ENCODE measurements at places on chromosomes 4 and X. TPM values are rescaled to one million over a fixed set of nuclear protein-coding genes. Genes with fewer than 3 reads are reported as not detected.
A peak's percentile ranks its signal among the peaks of the same experiment; 100 is the strongest.

Gene IQCM
- not detected for total RNA-seq

Gene FAM184B
- 0.12 TPM for total RNA-seq

Gene JADE1
- total RNA-seq, result 18.5 TPM

Gene SUPT20HL2
- not detected for total RNA-seq

Gene HTN3
- not detected for total RNA-seq

Gene ADGRA3
- total RNA-seq, result 27.9 TPM

Gene ARHGEF6
- 3.8 TPM for total RNA-seq

Gene FGFR3
- 44.3 TPM for total RNA-seq

Gene SORCS2
- 13.4 TPM for total RNA-seq

DNA sequence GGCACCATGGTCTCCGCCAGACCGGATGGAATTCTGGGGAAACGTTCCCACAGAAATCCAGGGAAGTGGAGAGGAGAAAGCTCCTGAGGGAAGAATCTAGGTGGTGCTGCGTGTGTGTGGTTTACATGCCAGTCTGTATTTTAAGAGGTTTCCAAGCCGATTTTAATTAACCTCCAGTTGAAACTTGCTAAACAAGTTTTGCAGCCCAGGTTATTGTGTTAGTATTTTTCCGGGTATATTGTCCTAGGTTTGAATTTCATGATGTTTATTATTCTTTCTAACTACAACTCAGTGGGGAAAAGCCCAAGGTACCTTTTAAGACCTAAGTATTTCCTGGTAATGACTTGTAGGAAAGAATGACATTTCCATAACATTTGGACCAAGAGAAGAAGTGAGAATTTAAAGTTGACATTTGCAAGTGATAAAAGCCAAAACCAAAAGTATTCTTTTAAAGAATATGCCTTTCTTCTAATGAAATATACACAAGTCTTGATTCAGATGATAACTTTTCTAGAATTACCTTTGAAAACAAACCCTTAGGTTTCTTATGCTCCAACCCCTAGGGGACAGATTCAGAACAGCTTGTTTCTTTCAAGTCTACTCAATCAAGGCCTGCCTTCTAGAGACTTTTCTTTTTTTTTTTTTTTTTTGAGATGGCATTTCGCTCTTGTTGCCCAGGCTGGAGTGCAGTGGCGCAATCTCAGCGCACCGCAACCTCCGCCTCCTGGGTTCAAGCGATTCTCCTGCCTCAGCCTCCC is 14.6 kb downstream of the SAT1 start:
- peak overlapping the region; percentile 79 for H3K4me3 ChIP-seq
- DNase-seq, result no peak
- peak overlapping the region; percentile 93 for H3K27ac ChIP-seq
- no peaks in the 10 kb centered on the region for H3K36me3 ChIP-seq

- no peak overlapping the region for H3K27ac ChIP-seq
- no peaks in the 10 kb centered on the region for H3K27me3 ChIP-seq
- H3K4me1 ChIP-seq, result no peaks in the 10 kb centered on the region
- H3K4me3 ChIP-seq, result no peak overlapping the region
Measured at GRCh38 chrX:152987801-152988200, 6.1 kb downstream of the PNMA5 start.

DNA sequence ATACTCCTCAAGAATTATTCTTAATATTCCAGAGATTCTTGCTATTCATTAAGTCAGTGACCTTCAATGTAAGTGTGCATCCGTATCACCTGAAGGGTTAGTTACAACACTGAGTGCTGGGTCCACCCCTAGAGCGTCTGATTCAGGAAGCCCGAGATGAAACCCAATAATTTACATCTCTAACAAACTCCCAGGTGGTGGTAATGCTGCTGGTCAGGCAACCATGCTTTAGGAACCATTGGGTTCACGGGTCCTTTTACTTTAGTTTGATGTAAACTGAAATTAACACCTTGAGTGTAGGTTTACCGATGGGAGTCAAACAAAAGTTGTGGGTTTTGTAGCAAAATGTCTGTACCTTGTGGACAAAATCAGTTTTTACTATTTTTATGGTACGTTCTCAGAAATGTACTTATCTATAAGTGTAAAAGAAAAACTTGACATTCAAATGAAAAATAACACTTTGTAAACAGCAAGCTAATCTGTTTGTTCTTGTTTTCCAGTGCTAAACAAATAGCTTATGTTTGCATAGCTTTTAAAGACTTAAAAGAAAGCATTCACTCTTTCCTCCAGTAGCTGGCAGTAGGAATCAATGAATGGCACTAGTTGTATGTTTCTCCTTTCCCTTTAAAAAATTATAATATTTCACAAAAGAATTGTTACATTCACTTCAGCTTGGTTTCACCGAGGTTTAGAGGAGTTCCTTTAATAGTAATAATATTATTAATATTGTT is 32.7 kb downstream of the ACE2 start:
- peaks cover 23% of the 10 kb centered on the region for H3K4me1 ChIP-seq
- DNase-seq, result no peak
- no peak overlapping the region for H3K27ac ChIP-seq

DNA sequence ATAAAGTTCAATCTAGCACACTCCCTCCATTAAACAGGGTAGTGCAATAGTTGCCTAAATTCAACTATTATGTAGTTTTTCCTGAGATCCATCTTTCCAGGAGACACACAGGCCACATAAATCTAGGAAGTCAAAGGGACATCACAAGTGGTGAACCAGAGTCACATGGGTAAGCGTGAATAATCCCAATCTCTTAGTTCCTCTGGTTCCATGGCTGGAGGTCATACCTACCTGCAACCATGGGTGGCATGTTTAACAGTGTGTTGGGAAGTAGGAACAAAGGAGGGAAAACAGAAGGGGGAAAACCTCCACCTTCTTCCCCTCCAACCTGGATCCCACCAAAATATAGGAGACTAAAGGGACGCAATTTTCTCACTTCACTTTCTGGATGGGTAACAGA is 2651.6 kb downstream of the ARAP2 start:
- H3K36me3 ChIP-seq, result no peaks in the 10 kb centered on the region
- H3K27me3 ChIP-seq, result no peaks in the 10 kb centered on the region
- H3K27ac ChIP-seq, result no peak overlapping the region
- H3K4me1 ChIP-seq, result no peaks in the 10 kb centered on the region

DNA sequence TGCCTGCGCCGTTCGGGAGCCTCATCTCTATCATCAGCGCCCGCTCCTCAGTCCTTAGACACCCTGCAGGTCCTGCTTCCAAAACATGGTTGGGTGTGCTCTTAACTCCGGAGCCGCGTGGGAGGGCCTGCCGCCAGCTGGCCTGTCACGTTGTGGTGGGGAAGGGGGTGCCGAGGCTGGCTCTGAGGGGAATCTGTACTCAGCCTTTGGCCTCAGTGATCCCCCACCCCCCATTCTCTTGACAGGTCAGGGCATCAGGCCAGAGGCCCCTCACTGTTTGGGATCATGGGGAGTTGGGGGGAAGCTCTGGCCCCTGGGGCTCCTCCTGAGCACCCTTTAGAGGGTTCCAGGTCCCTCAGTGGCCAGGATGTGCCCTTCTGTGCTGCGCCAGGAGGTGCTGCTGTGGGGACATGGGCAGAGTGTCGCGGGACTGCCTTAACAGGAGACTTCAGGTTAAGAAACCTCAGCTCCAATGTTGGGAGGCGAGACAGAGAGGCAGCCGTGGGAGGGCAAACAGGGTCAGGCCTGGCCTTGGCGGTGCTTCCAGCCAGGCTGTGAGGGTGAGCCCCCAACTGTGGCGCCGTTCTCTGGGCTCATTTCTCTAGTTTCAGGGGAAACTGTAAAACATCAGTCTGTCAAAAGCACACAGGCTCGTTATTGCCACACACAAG is 33.5 kb downstream of the TRMT44 start:
- H3K27me3 ChIP-seq, result no peaks in the 10 kb centered on the region
- H3K36me3 ChIP-seq, result peaks cover 6% of the 10 kb centered on the region
- H3K27ac ChIP-seq, result no peak overlapping the region
- H3K4me3 ChIP-seq, result no peak overlapping the region
- H3K4me1 ChIP-seq, result peaks cover 7% of the 10 kb centered on the region

GRCh38 chrX:16711219-16711811 is 1.2 kb downstream of the CTPS2 start:
- peak overlapping the region; percentile 95 for H3K27ac ChIP-seq
- H3K4me1 ChIP-seq, result peaks cover 22% of the 10 kb centered on the region
- H3K36me3 ChIP-seq, result peaks cover 12% of the 10 kb centered on the region
- H3K27me3 ChIP-seq, result no peaks in the 10 kb centered on the region
- DNase-seq, result no peak

DNA sequence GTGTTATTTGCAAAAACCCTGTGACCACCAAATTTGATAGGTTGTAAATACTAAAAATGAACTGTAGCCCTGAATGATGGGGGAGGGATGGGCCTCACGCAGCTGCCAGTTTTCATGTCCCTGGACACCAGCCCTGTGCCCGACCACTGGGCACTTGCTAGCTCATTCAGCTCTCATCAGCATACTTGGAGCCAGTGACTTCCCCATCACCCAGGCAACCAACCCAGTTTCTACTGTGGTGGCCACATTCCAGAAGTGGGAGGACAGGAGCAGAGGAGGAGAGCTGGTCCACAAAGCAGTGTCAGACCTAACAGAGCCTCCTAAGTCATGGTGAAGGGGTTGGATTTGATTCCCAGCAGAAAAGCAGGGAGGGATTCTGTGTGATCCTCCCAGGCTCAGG is 128.2 kb downstream of the CPEB2 start:
- peaks cover 15% of the 10 kb centered on the region for H3K4me1 ChIP-seq
- peaks cover 4% of the 10 kb centered on the region for H3K36me3 ChIP-seq
- H3K4me3 ChIP-seq, result no peak overlapping the region
- peak overlapping the region; percentile 70 for H3K27ac ChIP-seq
- no peak for DNase-seq
- H3K27me3 ChIP-seq, result no peaks in the 10 kb centered on the region

GRCh38 chrX:118347736-118348135 is 1.8 kb downstream of the WDR44 start:
- H3K4me3 ChIP-seq, result peak overlapping the region; percentile 95
- DNase-seq, result no peak
- H3K27me3 ChIP-seq, result no peaks in the 10 kb centered on the region
- peaks cover 9% of the 10 kb centered on the region for H3K4me1 ChIP-seq
- H3K36me3 ChIP-seq, result no peaks in the 10 kb centered on the region

- DNase-seq, result no peak
- H3K4me3 ChIP-seq, result no peak overlapping the region
Measured at GRCh38 chr4:169045862-169046584, 36.0 kb upstream of the CBR4 start.

- H3K27ac ChIP-seq, result no peak within 1 kb of the TSS
- peaks cover 9% of the 10 kb centered on the region for H3K4me1 ChIP-seq
- no peaks in the 10 kb centered on the region for H3K36me3 ChIP-seq
Measured at GRCh38 chr4:68951078-68951805, at the start of gene UGT2A3. Gene UGT2A3, minus strand, starts transcription at chr4:68951804. Its CDS starts 44 bp downstream, at chr4:68951760.

- no peak overlapping the region for H3K4me3 ChIP-seq
- H3K27me3 ChIP-seq, result no peaks in the 10 kb centered on the region
- peaks cover 7% of the 10 kb centered on the region for H3K4me1 ChIP-seq
- no peak for DNase-seq
Measured at GRCh38 chr4:185110375-185110823, 32.7 kb upstream of the SLC25A4 start.

DNA sequence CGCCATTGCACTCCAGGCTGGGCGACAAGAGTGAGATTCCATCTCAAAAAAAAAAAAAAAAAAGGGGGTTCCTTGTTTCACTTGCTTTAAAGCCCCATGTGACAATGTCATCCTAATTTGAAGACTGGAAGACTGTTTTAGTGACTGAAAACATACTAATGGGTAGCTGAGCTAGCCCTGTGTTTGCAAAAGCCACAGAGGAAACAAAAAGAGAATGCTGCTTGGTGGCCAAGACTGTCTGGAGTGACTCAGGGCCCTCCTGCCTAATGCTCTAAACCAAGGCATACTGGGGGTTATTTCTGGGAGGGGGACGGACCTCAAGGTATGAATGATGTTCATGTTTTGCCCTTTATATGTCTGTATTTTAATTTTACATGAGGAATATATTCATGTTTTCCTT is 16.0 kb downstream of the HPSE start:
- H3K27ac ChIP-seq, result no peak overlapping the region
- DNase-seq, result no peak
- no peaks in the 10 kb centered on the region for H3K4me1 ChIP-seq
- peaks cover 7% of the 10 kb centered on the region for H3K36me3 ChIP-seq

GRCh38 chrX:50067435-50068284 is 133.1 kb downstream of the AKAP4 start:
- peak overlapping the region; percentile 75 for H3K4me3 ChIP-seq
- H3K36me3 ChIP-seq, result peaks cover 3% of the 10 kb centered on the region
- H3K27me3 ChIP-seq, result no peaks in the 10 kb centered on the region
- H3K4me1 ChIP-seq, result peaks cover 5% of the 10 kb centered on the region
- DNase-seq, result no peak

DNA sequence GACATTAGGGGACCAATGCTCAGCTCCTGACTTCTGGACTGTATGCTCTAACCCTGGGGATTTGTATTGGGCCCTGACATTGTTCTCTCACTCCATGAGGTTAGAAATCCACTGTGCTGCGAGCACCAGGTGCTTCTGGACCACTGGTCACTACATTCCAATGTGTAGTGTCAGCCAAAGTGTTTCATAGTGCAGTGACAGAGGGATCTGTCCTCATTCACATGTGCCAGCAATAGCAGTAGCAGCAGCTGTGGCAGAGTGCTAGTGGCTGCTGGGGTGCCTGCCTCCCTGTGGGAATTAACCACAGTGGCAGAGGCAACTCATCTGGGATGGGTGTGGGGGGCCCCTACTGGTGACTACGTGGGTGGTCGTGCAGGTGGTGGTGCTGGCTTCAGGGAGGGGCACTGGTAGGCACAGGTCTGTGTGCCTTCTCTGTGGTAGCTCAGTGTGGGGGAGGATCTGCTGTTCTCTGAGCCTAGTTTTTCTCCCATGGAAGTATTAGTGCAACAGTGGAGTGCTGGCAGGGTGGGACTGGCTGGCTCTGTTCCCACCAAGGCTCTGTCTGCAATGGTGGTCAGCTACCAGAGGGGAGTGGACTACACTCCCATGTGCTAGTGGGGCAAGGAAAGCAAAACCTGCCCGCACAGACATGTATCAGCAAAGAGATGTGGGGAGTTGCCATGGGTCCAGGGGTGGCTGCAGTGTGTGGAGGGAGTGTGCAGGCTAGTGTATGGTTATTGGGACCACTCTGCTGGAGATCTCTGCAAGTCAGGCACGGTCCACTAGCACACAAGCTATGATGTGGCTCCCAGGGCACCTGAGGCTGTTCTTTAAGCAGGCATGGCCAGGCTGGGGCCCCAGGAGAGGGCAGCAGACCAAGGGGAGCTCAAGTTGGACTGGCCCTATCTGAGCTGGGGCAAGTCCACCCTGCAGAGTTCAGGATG is 78.5 kb downstream of the SCLT1 start:
- DNase-seq, result no peak
- peaks cover 34% of the 10 kb centered on the region for H3K36me3 ChIP-seq
- no peaks in the 10 kb centered on the region for H3K4me1 ChIP-seq
- no peak overlapping the region for H3K27ac ChIP-seq

DNA sequence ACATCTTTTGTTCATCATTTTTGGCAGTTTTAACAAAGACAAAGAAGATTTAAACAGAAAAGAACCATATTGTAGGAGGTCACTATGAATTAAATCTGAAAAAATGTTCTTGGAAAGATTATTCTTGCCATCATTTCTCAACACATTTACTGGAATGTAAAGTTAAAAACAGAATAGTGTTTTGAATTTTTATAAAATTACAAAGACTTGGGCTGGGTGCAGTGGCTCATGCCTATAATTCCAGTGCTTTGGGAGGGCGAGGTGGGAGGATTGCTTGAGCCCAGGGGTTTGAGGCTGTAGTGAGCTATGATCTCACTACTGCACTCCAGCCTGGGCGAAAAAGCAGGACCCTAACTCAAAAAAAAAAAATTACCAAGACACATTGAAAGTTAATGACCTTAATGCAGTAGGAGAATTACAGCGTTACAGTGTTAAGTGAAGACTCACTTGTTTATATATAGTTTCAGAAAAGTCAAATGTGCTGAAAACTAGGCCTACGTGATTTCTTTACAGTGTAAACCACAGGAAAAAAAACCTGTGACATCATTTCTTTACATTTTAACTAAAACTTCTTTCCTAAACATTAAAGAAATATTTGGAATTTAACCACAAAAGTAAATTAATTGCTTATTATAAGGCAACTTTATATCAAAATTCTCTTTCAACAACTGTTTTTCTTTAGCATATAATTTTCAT is 7.9 kb downstream of the FAM13A start:
- no peak overlapping the region for H3K4me3 ChIP-seq
- H3K36me3 ChIP-seq, result peaks cover 14% of the 10 kb centered on the region
- peaks cover 16% of the 10 kb centered on the region for H3K4me1 ChIP-seq
